ENCODE measurements at places on chromosomes 7 and 10.
A peak's percentile ranks its signal among the peaks of the same experiment; 100 is the strongest.

- no peak for DNase-seq
Observed at GRCh38 chr10:43957267-43958070, 308.8 kb upstream of the ZNF32 start.

- no peak for DNase-seq
Observed at GRCh38 chr10:98620503-98620902, 173.8 kb upstream of the HPS1 start.

- no peak for DNase-seq
Observed at GRCh38 chr10:96387161-96387560, 28.4 kb upstream of the OPALIN start.

DNA sequence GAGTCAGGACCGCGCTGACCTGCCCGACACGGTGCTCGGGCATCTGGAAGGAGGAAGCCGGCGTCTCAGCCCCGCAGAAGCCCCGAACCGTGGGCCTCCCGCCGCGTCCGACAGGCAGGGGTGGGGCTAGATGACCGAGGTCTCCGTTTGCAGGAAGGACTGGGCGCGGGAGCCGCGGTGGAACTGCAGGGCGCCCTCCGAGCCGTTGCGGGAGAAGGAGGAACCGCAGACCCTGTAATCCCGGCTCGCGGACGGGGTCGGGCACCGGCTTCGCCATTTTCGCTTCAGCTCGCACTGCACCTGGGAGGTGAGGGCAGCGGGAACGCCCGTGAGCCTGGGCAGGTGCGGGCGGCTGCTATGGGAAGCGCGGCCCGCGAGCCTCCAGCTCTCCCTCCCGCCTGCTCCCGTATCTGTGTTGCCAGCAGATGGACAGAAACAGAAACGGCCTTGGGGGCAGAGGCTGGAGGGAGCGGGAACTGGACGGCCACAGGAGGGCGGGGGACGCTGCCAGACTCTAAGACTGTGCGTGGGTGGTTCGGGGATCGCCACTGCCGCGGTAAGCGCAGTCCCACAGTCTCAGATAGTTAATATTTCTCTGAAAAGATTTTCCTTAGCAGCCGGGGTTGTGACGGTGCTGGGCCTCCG lies 114.1 kb downstream of the VIPR2 start:
- no peak for DNase-seq

GRCh38 chr7:23055582-23056178 lies 41.8 kb upstream of the HYCC1 start:
- peak; percentile 22 for DNase-seq

GRCh38 chr10:33335801-33336581 lies 1.5 kb upstream of the NRP1 start:
- no peak for DNase-seq

GRCh38 chr10:98170249-98171117 lies 36.0 kb downstream of the R3HCC1L start:
- no peak for DNase-seq

- no peak for DNase-seq
Observed at GRCh38 chr10:67140641-67141040, 214.8 kb downstream of the LRRTM3 start.

DNA sequence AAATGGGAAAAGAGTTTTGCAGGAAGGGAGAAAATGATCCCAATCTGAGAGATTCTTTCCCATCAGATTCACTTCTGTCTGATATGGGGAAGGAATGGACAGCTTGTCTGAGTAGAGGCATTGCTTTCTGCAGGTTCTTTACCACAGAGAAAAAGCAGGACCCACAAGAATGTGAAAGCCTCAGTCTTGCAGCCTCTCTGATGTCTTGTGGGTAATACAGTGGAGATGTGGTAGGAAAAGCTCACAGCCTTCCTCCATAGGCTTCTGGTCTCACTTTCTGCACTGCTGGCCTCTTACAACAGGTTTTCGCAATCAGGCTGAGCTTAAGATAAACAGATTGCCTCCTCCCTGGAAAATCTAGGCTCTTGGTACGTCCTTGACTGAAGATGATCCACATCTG lies 551 bp downstream of the IFIT1 start:
- DNase-seq, result no peak
